Fibroblast of skin of back (primary cell): ENCODE measurements at places on chromosomes 5 and 9.

- DNase-seq = no peak
Measured at GRCh38 chr5:11609570-11610303, 294.5 kb downstream of the CTNND2 start.

- no peak for DNase-seq
Measured at GRCh38 chr5:35862126-35862525, 5.4 kb downstream of the IL7R start.

DNA sequence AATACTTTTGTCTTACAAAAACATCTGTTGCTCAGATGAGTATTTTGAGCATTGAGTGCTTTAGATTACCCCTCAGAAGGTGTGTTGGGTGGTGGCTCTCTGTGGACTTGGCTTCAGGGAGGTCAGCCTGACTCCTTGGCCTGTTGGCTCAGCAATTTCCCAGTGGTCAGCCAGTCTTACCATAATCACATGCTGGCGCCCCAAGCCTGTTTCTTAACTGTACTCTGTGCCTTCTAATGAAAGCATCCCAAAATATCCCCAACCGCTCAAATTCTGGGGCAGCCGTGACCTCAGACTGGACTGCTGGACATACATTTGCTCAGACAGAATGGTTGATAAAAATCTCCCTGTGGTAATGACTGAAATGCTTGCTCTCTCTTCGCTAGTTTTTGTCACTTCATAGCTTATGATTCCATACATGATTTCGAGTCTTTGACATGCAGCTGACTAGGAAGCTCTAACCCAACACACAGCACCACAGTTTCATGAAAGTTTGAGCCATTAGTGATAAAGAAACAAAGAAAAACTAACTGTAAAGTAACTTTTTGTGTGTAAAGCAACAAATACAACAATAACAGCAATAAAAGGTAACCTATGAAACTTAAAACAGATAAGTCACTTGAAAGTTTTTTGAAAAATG is 562.2 kb upstream of the MEF2C start:
- no peak for DNase-seq

DNA sequence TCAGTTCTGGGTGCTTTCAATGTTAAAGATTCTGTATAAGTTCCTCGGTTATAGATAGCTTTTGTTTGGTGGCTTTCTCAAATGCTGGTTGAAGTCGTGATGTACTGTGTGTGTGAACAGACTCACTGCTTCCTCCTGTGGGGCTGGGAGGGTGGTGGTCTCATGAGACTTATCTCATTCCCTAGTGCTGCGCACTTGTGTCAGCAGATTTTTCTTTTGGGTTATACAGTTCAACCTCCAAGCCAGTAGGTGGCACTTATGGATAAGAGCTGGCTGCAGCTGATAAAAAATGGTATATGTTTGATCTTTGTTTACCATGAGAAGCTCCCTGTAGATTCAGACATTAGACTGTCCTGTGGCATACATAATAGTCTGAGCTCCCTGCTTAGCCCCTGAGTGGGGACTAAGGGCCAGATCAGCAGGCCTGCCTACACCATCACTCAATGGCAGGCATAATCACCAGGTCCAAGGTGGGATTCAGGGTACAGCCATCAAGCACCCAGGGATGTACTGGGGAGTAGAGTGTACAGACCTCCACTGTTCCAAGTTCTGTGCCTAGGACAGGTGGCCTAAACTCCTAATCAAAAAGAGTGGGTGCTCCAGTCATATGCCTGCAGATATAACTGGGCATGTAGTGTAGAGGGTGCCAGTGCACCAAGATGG is 174.2 kb downstream of the OXCT1 start:
- peak; percentile 5 for DNase-seq
